ENCODE measurements at places on chromosomes 2 and 18. TPM values are rescaled to one million over a fixed set of nuclear protein-coding genes. Genes with fewer than 3 reads are reported as not detected.

DNA sequence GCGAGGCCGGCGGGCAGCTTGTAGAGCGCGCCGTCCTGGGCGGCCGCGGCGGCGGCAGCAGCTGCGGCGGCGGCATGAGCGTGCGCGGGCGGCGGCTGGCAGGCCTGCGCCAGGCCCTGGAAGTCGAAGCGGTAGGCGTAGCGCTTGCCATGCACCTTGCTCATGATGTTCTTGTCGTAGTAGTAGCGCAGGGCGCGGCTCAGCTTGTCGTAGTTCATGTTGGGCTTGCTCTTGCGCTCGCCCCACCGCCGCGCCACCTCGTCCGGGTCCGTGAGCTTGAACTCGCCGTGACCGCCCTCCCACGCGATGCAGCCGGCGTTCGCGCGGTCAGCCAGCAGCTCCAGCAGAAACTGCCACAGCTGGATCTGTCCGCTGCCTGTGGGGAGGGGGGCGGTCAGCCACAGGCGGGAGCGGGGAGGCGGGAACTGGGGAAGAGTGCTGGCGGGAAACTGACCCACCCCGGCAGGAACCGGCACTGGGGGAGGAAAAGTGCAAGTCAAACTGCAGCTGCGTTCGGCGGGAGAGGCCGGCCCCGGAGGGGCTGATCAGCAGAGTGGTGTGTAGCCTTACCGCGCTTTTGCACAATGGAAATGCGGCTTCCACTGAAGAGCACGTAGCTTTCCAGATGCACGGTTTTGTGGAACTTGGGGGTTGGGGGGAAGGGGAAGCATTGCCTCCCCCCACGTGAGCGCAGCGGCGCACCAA is 3.0 kb downstream of the FEV start:
- H3K27me3 ChIP-seq, result peaks cover 87% of the 10 kb centered on the region
- peak; percentile 71 for DNase-seq
- peaks cover 41% of the 10 kb centered on the region for H3K4me1 ChIP-seq
- no peak overlapping the region for H3K4me3 ChIP-seq

GRCh38 chr2:222844323-222844722 is 16.5 kb upstream of the ACSL3 start:
- no peak overlapping the region for H3K27ac ChIP-seq
- no peaks in the 10 kb centered on the region for H3K36me3 ChIP-seq
- H3K4me3 ChIP-seq, result no peak overlapping the region
- DNase-seq, result peak; percentile 49
- no peaks in the 10 kb centered on the region for H3K27me3 ChIP-seq

DNA sequence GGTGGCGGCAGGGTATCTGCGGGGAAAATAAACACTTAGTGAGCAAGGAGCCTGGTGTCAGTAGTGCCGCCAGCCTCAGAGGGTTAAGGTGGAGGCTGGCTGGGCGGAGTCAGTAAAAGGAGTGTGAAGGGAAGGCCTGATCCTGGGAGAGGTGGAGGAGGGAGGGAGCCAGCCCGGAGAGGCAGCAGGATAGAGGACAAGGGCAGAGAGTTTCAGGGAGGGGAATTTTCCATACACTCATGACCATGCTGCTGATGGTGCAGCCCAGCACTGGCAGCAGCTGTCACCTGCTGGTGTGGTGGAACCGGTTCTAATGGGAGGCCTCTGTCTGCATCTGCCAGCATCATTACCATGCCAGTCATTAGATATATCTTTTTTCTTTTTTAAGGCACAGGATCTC is 2.0 kb upstream of the TEX44 start:
- H3K27me3 ChIP-seq, result no peaks in the 10 kb centered on the region
- no peaks in the 10 kb centered on the region for H3K36me3 ChIP-seq
- H3K4me1 ChIP-seq, result peaks cover 5% of the 10 kb centered on the region
- no peak overlapping the region for H3K4me3 ChIP-seq

DNA sequence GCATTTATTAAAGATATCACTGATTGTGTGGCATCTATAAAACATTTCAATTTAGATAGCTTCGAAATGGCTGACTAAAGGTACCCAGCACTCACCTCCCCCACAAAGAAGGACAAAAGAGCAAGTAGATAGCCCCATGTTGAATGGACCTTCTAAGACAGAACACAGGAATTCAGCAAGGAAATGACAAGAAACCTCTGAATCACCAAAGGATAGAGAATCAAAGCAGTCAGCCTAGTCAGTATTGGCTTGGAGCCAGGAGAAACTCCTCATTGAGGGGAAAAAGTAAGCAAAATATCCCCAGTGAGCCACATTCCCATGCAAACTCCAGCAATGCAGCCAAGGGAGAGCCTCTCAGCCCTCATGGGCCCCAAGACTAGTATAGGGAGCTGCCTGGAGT is 113.7 kb downstream of the BARD1 start:
- H3K27ac ChIP-seq, result no peak overlapping the region
- H3K27me3 ChIP-seq, result no peaks in the 10 kb centered on the region
- no peak for DNase-seq
- H3K36me3 ChIP-seq, result no peaks in the 10 kb centered on the region

- H3K36me3 ChIP-seq, result no peaks in the 10 kb centered on the region
- DNase-seq, result no peak
- peak overlapping the region; percentile 22 for H3K4me3 ChIP-seq
- H3K27ac ChIP-seq, result no peak overlapping the region
These were observed 311.3 kb downstream of the CELF4 start for GRCh38 chr18:37254236-37254754.

GRCh38 chr2:240962300-240963064 is 35.9 kb upstream of the SNED1 start:
- no peaks in the 10 kb centered on the region for H3K36me3 ChIP-seq
- H3K27ac ChIP-seq, result peak overlapping the region; percentile 42

GRCh38 chr2:84882414-84882738 is 1.5 kb upstream of the TRABD2A start:
- H3K27ac ChIP-seq, result no peak overlapping the region
- H3K4me3 ChIP-seq, result no peak overlapping the region
- no peaks in the 10 kb centered on the region for H3K36me3 ChIP-seq
- DNase-seq, result no peak
- peaks cover 59% of the 10 kb centered on the region for H3K27me3 ChIP-seq

GRCh38 chr2:238128061-238128440 is 10.4 kb upstream of the KLHL30 start:
- peaks cover 3% of the 10 kb centered on the region for H3K27me3 ChIP-seq
- no peak overlapping the region for H3K4me3 ChIP-seq
- DNase-seq, result no peak
- H3K27ac ChIP-seq, result no peak overlapping the region
- peaks cover 33% of the 10 kb centered on the region for H3K4me1 ChIP-seq

DNA sequence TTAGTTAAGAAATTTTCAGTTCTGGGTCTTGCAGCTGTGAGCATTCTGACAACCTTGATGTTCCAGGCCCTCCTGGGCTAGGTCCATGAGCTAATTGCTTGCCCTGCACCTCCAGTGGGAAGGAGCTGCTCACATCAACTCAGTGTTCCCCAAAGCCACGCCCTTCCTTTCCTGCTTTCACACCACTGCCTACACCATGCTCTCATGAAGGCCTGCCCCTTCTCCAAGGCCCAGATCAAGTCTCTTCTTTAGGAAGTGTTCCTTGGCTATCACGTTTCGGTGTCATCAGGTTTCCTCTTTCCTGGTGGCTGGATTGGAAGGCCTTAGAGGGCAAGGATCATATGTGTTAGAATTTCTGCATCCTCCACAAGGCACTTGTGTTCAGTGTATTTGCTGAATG is 18.8 kb downstream of the TMEM127 start:
- H3K4me1 ChIP-seq, result peaks cover 22% of the 10 kb centered on the region
- H3K27ac ChIP-seq, result no peak overlapping the region

DNA sequence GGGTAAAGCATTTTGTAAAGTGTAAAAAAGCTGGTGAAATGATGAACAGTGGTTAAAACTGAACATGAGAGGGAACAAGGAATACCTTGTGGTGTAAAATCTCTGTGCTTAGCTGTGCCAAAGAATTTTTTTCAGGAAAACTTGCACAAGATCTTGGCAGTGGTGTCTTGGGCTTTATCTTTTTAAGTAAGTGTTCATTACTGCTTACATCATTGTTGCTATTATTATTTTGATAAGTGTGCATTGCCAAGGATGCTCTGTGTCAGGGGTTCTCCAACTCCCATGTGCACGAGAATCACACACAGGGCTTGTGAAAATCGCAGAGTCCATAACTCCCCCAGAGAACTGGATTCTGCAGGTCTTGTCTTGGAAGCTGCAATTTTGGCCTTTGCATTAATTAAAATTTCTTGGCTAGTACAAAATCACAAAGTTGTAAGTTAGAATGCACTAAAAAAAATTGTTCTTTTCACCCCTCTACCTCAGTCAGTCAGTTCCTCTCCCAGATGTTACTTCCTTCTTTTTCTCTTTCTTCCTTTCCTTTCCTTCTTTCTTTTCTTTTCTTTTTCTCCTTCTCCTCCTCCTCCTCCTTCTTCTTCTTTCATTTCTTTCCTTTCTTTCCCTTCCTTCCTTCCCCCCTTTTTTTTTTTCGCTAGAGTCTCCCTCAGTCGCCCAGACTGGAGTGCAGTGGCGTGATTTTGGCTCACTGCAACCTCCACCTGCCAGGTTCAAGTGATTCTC is 37.8 kb downstream of the GATA6 start:
- no peak overlapping the region for H3K4me3 ChIP-seq
- DNase-seq, result peak; percentile 34
- peaks cover 7% of the 10 kb centered on the region for H3K27me3 ChIP-seq
- H3K4me1 ChIP-seq, result no peaks in the 10 kb centered on the region

GRCh38 chr18:64244571-64244970 is 95.7 kb upstream of the LINC00305 start:
- no peaks in the 10 kb centered on the region for H3K36me3 ChIP-seq
- H3K4me1 ChIP-seq, result no peaks in the 10 kb centered on the region
- H3K27me3 ChIP-seq, result no peaks in the 10 kb centered on the region
- no peak overlapping the region for H3K27ac ChIP-seq
- no peak overlapping the region for H3K4me3 ChIP-seq

GRCh38 chr18:40048886-40049650 is 1906.0 kb upstream of the PIK3C3 start:
- H3K36me3 ChIP-seq, result no peaks in the 10 kb centered on the region
- H3K27ac ChIP-seq, result no peak overlapping the region
- H3K4me1 ChIP-seq, result no peaks in the 10 kb centered on the region
- H3K4me3 ChIP-seq, result no peak overlapping the region

- H3K27me3 ChIP-seq, result peaks cover 2% of the 10 kb centered on the region
- DNase-seq, result no peak
- H3K4me1 ChIP-seq, result peaks cover 9% of the 10 kb centered on the region
- H3K27ac ChIP-seq, result no peak overlapping the region
- no peak overlapping the region for H3K4me3 ChIP-seq
These were observed 52.9 kb downstream of the DCDC2C start for GRCh38 chr2:3756306-3756705.

- H3K4me3 ChIP-seq, result no peak overlapping the region
- DNase-seq, result no peak
- no peak overlapping the region for H3K27ac ChIP-seq
- H3K4me1 ChIP-seq, result no peaks in the 10 kb centered on the region
These were observed 398.0 kb downstream of the SPAG16 start for GRCh38 chr2:213682276-213682675.

GRCh38 chr18:41828137-41828536 is 126.9 kb upstream of the PIK3C3 start:
- no peak overlapping the region for H3K27ac ChIP-seq
- H3K4me1 ChIP-seq, result no peaks in the 10 kb centered on the region
- H3K36me3 ChIP-seq, result no peaks in the 10 kb centered on the region
- no peak overlapping the region for H3K4me3 ChIP-seq
- DNase-seq, result no peak

DNA sequence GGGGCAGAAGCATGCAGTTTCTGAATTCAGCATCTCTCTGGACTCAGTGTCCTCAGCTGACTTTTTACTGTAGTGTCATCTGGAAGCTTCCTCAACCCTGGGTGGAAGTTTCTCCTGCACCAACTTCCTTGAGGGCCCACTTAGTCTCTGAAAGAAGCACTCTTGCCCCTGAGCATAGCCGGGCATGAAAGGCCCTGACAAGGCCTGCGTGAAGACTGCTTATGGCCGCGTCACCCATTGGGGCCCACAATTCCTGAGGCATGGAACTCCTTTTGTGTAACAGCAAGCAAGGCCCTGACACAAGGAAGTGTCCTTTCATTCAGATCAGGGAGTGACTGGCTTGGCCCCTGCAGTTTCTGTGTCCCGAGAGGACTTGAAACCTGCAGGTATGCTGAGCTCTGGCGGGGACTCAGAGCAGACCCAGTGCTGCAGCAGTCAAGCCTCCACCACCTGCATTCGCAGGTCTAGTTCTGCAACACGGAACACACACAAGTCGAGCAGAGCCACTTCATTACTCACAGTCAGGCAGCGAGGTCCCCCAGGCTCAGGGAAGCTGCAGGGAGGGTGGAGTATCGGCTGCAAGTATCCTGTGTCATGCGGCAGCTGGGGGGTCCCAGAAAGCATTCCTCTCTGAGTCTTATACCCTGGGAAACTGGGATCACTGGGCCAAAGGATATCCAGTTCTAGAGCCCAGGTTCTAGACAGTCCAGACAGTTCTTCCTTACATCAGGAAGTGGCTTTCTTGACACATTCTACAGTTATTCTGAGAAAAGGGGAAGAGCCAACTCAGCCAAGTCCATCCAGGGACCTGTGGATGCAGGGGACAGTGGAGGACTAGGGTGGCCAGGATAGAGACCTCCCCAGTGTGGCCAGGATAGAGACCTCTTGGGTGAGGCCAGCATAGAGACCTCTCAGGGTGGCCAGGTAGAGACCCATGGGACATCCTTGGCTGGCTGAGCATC is 35.6 kb upstream of the PRLH start:
- H3K4me1 ChIP-seq, result peaks cover 9% of the 10 kb centered on the region
- H3K36me3 ChIP-seq, result no peaks in the 10 kb centered on the region
- H3K27me3 ChIP-seq, result no peaks in the 10 kb centered on the region
- no peak for DNase-seq

DNA sequence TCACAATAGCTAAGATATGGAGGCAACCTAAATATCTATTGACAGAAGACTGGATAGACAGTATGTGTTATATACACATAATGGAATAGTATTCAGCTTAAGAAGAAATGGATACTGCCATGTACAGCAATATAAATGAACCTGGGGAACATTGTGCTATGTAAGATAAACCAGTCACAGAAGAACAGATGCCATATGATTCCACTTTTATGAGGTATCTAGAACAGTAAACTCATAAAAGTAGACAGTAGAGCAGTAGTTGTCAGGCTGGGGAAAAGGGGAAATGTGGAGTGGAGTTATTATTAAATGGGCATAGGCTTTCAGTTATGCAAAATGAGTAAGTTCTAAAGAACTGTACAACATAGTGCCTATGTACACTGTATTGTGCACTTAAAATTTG is 1055.7 kb upstream of the TMEFF2 start:
- H3K4me1 ChIP-seq, result no peaks in the 10 kb centered on the region
- H3K27me3 ChIP-seq, result no peaks in the 10 kb centered on the region
- H3K4me3 ChIP-seq, result no peak overlapping the region
- H3K27ac ChIP-seq, result no peak overlapping the region
- DNase-seq, result no peak
- no peaks in the 10 kb centered on the region for H3K36me3 ChIP-seq

Gene MLPH
- 0.22 TPM for total RNA-seq

Gene HOXD4
- 2.2 TPM for total RNA-seq

Gene ZC3H6
- total RNA-seq, result 8.2 TPM

Gene KIF5C
- 0.66 TPM for total RNA-seq

Gene ZNF396
- 1.3 TPM for total RNA-seq

Gene HOXD8
- 13.9 TPM for total RNA-seq

Gene ARHGAP25
- 3.1 TPM for total RNA-seq

Gene FAM228A
- 0.22 TPM for total RNA-seq

Gene SEPTIN10
- 66.7 TPM for total RNA-seq

Gene ITM2C
- total RNA-seq, result 101 TPM

Gene DNAH6
- 0.18 TPM for total RNA-seq

Gene EN1
- 3.7 TPM for total RNA-seq

Gene VRK2
- 15.0 TPM for total RNA-seq
